ENCODE measurements at places on chromosomes 11 and 22.

- DNase-seq: peak; percentile 94
Measured at GRCh38 chr22:19289475-19290161, 1.9 kb downstream of the CLTCL1 start.

DNA sequence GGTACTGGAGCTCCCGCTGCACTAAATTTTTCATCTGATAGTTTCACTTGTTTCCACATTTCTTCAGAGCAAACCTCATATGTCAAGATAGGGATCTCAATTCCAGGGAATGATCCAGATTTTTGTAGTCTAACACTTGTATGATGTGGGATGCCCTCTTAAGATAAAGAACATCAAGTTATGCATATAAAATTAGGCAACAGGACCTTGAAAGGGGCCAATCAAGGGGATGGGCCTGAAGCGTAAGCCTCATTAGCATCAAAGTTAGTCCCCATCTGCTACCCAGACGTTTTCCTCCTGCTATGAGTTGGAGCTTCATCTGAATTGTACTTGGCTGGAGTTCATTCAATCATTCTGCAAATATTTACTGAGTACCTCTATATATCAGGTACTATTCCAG lies 17.5 kb downstream of the PDGFD start:
- DNase-seq: peak; percentile 90

GRCh38 chr11:113184498-113184897 lies 129.9 kb upstream of the TTC12 start:
- DNase-seq: peak; percentile 98

- no peak for DNase-seq
Measured at GRCh38 chr22:17481424-17481823, 81.9 kb upstream of the SLC25A18 start.

- no peak for DNase-seq
Measured at GRCh38 chr22:29916007-29916544, 33.1 kb downstream of the MTMR3 start.

GRCh38 chr11:119113716-119114115 lies 6.6 kb downstream of the C2CD2L start:
- DNase-seq: no peak
